Keratinocyte (primary cell): ENCODE measurements at places on chromosomes 12 and 14.

DNA sequence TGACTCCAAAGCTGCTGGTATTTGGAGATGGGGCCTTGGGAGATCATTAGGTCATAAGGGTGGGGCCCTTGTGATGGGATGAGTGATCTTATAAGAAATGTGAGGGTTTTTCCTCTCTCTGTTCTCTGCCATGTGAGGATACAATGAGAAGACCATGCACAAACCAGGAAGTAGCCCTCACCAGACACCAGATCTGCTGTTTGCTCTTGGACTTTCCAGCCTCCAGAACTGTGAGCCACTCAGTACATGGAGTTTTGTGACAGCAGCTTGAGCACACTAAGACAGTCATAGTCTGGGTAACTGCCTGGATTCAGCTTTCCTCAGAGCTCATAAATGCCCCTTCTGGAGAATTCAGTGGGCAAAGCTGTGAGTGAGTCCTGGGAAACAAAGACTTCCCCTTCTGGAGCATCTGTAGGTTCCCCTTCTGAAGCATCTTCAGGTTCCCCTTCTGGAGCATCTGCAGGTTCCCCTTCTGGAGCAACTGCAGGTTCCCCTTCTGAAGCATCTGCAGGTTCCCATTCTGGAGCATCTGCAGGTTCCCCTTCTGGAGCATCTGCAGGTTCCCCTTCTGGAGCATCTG lies 11.0 kb upstream of the PPP4R3A start:
- DNase-seq: no peak

DNA sequence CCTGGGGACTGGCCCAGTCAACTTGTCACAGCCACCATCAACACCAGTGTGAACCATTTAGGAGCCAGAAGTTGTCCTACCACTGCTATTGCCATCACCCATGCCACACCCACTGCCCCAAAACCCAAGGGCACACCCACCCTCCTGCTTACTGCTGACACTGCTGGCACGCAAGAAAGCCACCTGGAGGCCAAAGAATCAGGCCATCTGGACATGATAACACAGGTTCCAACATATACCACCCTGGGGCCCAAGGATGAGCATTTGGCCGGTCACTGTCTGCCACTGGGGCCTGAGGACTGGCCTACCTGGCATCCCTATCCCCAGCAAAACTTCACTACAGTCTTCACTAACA lies 181.6 kb downstream of the MYRFL start:
- no peak for DNase-seq

- DNase-seq: no peak
These were observed 53.5 kb downstream of the ARMH4 start for GRCh38 chr14:58098507-58098906.

DNA sequence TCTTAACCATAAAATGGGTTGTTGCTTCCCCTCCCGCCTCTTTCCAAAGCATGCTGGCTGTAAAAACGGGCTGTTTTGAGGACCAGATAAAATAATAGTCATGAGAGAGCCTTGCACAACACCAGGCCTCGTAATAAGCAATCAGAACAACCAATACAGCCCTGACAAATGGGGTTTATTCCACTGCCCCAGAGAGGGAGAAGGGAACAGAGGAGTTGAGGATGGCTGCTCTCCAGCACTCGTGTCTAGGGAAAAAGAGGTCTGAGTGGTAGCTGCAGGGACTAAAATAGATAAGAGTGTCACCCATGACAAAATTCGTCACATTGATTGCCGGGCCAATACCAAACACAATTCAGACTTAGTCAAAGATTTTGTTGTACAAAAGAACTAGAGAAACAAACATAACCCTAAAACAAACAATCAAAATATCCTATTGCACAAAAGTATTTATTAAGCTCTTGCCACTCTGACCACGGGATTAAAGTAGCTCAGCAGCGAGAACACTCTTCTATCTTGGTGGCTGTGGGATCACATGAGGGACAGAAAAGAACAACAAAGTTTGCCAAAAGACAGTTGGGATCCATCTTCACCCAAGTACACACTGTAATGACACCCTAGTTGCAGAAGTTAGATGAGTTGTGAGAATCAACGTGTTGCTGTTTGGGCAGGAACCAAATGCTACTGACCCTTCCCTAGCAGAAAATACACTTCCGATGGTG lies 188.0 kb downstream of the FOXN3 start:
- DNase-seq: no peak

- no peak for DNase-seq
These were observed 268.6 kb downstream of the BTG1 start for GRCh38 chr12:91877022-91877421.

- DNase-seq: no peak
These were observed 981.8 kb downstream of the SLC16A7 start for GRCh38 chr12:60577607-60578006.

DNA sequence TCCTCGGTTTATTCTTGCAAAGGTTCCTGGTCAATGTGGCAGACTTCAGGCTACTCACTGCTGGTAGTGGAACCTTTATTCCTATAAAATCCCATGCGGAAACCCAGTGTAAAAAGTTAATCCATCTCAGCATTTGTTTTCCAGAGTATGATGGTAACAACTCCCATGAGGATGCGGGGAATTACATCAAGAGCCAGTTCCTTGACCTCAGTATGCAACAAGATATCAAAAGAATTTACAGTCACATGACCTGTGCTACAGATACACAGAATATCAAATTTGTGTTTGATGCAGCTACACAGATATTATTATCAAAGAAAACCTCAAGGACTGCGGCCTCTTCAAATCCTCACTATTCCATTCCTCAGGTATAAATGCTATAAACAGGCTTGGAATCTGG lies 19.3 kb downstream of the CPM start:
- no peak for DNase-seq

DNA sequence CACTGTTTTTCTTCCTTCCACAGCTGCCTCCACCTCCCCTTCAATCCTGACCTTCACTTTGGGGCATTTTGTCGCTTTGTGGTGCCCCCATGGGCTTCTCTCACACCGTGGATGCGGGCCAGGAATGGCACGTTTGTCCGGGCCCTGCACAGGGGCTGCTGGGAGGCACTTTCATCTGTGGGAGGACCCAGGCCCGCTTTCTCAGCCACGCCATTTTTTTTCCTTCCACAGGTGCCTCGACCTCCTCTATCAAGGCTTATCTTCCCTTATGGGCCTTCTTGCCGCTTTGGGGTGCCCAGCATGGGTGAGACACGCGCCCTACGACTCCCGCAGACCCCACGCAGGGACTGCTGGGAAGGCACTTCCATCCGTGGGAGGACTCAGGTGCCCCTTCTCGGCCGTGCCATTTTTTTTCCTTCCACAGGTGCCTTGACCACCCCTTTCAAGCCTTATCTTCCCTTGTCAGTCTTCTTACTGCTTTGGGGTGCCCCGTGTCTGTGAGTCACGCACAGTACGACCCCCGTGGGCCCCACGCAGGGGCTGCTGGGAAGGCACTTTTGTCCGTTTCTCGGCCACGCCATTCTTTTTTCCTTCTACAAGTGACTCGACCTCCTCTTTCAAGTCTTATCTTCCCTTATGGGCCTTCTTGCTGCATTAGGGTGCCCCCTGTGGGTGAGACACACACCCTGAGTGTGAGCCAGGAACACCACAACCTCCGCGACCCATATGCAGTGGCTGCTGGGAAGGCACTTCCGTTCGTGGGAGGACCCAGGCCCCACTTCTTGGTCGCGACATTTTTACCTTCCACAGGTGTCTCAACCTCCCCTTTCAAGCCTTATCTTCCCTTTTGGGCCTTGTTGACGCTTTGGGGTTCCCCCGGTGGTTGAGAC lies 270.7 kb downstream of the ALG10 start:
- no peak for DNase-seq

DNA sequence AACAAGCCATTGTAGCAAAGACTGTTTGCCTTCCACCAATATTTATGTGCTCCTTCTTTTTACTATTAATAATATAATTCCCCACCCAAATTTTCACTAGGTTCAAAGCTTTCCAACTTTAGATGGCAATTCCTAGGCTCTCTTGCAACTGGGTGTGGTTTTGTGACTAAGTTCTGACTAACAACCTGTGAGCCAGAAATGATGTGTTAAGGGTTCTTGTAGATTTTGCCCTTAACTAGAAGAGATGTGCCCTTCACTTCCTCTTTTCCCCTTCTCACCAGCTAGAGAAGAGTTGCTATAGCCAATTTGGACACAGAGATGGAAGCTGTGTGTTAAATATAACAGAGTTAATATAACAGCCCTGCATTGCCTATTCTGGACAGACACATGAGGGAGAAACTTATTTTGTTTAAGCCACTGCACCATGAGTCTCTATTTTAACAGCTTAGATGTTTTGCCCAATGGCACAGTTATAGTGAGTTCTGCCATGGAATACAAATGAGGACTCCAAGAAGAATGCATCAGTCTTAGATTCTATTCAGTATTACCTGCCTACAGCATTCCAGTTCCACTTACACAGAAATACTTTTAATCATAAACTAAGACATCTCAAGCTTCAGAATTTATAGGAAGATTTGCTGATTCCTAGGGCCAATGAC lies 216.2 kb downstream of the DUSP6 start:
- DNase-seq: peak; percentile 35

GRCh38 chr12:121949648-121950397 lies 31.4 kb downstream of the CFAP251 start:
- DNase-seq: peak; percentile 97

- no peak for DNase-seq
These were observed 300.1 kb upstream of the STXBP6 start for GRCh38 chr14:25350021-25350420.

GRCh38 chr12:52681526-52682380 lies 1.5 kb upstream of the KRT1 start:
- no peak for DNase-seq

- peak; percentile 81 for DNase-seq
These were observed 274.0 kb upstream of the KITLG start for GRCh38 chr12:88854260-88854659.

DNA sequence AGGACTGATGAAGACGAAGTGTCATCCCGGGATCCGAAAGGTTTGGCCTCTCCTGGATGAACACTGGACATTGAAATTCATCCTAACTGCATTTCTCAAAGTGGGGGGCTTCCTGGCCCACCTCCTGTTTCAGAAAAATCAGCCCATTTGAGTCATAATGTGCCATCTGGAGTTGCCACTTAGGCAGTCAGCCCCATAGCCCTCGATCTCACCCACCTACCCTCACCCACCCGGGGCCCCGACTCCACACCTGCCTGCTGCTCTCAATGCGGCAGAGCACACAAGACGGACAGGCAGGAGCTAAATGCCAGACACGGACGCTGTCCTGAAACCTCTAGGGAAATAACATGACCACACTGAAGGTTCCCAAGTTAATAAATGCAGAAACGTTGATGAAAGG lies 12.6 kb downstream of the DLK1 start:
- DNase-seq: no peak

DNA sequence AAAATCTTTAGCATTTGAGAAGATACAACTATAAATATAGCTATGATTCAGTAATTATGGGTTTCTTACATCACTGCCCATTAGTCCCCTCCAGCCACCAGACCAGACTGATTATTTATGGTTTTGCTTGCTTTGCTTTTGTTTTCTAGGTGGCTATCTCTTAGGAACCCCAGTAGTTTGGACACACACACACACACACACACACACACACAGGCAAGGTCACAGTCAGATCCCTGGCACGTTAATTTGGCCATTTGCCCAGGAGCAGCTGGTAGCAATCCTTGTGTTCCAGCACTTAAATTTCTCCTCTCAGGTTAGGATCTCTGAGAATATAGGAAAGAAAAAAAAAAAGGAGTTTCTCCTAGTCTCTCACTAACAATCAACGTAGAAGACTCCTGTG lies 90.2 kb upstream of the RESF1 start:
- DNase-seq: peak; percentile 7

- DNase-seq: no peak
These were observed 29.3 kb downstream of the FGF6 start for GRCh38 chr12:4416276-4416675.

DNA sequence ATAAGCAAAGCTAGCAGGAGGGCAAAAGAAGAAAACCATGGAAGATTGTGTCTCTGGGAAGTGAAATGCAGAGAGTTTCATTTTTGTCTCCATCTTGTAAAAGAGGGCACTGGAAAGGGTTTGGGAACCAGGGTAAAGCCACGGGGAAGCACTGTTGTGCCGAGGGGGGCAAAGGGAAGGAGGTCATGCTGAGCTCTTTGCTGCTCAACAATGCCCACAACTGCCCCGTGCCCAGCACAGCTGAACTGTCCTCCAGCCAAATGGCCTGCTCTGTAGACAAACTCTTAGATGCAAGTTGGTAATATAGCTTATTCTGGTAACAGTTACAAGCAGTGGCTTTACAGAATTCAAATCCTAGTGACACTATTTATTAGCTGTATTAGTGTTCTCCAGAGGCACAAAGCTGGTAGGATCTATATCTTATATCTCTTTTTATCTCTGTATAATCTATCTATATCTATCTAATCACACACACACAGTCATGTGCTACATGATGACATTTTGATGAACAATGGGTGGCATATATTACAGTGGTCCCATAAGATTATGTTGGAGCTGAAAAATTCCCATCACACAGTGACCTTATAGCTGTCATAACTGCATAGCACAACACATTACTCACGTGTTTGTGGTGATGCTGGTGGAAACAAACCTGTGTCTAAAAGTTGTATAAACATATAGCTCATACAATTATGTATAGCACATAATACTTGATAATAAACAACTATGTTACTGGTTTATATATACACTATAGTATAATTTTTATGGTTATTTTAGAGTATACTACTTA lies 203.4 kb upstream of the DDHD1 start:
- DNase-seq: no peak

GRCh38 chr12:109244073-109244472 lies 65.0 kb downstream of the FOXN4 start:
- no peak for DNase-seq

DNA sequence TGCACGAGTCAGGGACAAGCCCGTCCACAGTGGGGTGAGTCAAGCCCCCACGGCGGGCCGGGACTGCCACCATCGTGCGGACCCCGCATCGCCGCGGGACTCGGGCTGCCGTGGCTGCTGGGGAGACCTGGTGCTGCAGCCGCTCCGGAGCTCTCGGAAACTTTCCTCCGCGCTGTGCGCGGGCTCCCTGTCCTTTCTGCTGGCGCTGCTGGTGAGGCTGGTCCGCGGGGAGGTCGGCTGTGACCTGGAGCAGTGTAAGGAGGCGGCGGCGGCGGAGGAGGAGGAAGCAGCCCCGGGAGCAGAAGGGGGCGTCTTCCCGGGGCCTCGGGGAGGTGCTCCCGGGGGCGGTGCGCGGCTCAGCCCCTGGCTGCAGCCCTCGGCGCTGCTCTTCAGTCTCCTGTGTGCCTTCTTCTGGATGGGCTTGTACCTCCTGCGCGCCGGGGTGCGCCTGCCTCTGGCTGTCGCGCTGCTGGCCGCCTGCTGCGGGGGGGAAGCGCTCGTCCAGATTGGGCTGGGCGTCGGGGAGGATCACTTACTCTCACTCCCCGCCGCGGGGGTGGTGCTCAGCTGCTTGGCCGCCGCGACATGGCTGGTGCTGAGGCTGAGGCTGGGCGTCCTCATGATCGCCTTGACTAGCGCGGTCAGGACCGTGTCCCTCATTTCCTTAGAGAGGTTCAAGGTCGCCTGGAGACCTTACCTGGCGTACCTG lies 1.1 kb downstream of the PDE3A start:
- DNase-seq: no peak

- DNase-seq: no peak
These were observed 7.7 kb downstream of the LRCOL1 start for GRCh38 chr12:132602572-132603239.

- no peak for DNase-seq
These were observed 35.7 kb downstream of the RIN3 start for GRCh38 chr14:92549105-92549858.

GRCh38 chr12:116879509-116880212 lies 1.6 kb downstream of the HRK start:
- DNase-seq: no peak

- DNase-seq: no peak
These were observed 171.6 kb downstream of the PPM1H start for GRCh38 chr12:62763312-62763711.

GRCh38 chr12:31582155-31582554 lies 8.8 kb downstream of the DENND5B start:
- DNase-seq: no peak

GRCh38 chr12:6407236-6407954 lies 23.4 kb downstream of the LTBR start:
- DNase-seq: no peak
